ENCODE measurements at places on chromosomes 16 and 17. TPM values are rescaled to one million over a fixed set of nuclear protein-coding genes. Genes with fewer than 3 reads are reported as not detected.

DNA sequence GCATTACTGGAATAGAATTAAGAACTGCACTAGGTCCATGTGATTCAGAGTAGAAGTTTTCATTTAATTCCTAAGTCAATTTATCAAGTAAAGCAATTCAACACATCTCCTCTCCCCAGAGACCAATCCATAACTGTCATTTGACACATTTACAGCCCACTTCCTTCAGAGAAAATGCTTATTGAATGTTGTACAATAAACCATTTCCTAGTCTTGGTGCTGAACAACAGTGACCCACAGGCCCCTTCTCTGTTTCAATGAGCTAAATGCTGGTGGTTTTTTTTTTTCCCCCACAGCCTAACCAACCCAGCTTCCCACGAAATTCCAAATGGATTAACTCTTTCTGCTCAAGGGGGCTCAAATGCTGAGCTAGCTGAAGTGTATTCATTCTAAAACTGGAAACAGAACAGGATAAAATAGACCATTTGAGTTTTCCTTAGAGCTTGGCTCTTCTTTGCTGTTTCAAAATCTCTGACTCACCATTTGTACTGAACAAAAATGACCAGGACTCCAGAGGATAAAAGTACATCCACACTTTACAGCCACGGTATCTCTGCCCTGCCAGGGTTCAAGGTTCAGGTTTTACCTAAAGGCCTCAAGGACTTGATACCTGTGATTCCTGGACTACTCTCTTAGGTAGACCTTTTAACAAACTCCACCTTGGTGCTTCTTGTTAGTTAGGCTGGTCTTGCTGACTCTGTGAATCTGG, 62.3 kb downstream of the TMEM100 start:
- DNase-seq = no peak

DNA sequence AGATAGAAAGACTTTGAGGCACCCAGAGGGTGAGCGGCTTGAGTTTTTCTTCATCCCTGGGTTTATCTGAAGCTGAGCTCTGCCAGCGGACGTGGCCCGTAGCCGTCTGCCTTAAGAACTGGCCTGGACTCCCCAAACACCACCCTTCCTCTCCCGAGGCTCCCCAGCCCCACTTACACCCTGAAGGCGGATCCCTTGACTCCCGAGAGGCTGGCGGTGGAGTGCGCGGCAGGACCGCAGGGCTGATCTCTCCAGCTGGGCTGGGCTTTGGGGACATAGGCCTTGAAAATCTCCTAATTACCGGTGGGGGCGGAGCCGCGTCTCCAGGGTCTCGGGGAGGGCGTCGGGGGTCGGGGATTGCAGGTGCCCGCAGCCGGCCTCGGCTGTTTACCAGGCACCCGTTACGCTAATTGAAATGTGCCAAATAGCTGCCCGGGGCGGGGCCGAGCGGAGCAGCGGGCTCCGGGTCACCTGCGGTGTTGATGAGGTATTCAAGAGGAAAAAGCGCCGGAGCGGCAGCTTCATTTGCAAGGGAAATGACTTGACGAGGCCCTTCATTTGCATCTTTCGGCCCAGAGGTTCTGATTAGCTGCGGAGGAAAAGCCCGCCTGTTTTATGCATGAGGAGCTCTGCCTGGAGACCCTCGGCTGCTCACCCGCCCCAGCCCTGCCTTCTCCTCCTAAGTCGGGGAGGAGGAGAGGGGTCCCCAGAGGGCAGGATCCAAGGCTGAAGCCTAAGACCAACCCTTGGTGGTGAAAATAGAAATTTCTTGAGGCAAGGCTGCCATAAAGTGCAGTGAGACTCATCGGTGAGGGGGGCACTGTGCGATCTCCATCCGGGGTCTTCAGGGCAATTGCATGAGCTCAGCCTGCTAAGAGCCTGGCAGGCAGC, 100.7 kb downstream of the MGAT5B start:
- no peak for DNase-seq

- no peak for DNase-seq
Measured at GRCh38 chr17:77640252-77640651, 318.3 kb upstream of the TNRC6C start.

DNA sequence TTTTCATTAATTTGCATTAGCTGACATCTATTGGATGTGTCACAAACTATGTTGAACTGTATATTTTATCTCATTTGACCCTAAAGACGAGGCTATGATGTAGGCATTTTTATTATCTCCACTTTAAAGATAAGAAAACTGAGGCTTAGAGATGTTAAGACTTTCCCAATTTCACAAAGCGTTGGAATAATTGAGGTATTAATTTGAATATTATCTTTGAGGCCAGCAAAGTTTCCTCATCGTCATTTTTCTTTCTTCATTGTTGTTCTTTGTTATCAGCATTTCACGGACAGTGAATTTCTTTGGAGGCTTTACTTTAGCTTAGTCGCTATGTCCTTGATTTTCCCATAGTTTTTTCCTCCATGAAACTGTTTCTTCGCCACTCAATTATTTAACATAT, 227.5 kb upstream of the MYOCD start:
- no peak for DNase-seq

The CCL4L2 gene
- total RNA-seq = 2.4 TPM

The GP1BA gene
- total RNA-seq = not detected

The RDM1 gene
- 0.41 TPM for total RNA-seq

Data from frontal cortex (tissue), 4 donors.